ENCODE measurements at places on chromosomes 12 and 14.

DNA sequence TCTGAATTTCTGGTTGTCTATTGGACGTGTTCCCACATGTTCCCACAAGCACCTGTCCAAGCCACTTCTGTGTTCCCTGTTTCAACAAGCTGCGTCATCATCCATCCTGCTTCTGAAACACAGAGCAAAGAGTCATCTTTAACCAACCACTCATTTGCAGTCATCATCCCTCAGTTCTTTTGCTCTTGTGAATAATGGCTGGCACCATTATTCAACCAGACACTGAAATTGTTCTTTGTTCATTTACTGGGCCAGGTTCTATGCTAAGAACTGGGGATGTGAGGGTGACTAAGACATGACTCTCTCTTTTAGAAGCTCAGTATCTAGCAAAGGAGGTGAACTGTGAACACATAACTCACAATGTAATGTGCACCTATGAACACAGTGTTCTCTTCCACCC is 40.7 kb upstream of the ANO4 start:
- no peak for DNase-seq

- no peak for DNase-seq
Measured at GRCh38 chr12:72098622-72099021, 160.0 kb downstream of the TPH2 start.

GRCh38 chr12:112381406-112381882 is 787 bp downstream of the HECTD4 start:
- no peak for DNase-seq

- no peak for DNase-seq
Measured at GRCh38 chr14:44494137-44494536, 12.9 kb downstream of the FSCB start.

- no peak for DNase-seq
Measured at GRCh38 chr14:91211017-91211416, 33.5 kb downstream of the GPR68 start.

Data from stimulated activated CD8-positive, alpha-beta memory T cell treated with anti-CD3 and anti-CD28 coated beads, Interleukin-15, amount 100 ng/mL, for 1 hour (primary cell).